ENCODE measurements at places on chromosomes 2 and 18. TPM values are rescaled to one million over a fixed set of nuclear protein-coding genes. Genes with fewer than 3 reads are reported as not detected.

GRCh38 chr18:51339856-51340255, 142.4 kb upstream of the MEX3C start:
- H3K4me3 ChIP-seq, result no peak overlapping the region
- no peaks in the 10 kb centered on the region for H3K27me3 ChIP-seq
- DNase-seq, result no peak
- no peaks in the 10 kb centered on the region for H3K36me3 ChIP-seq

GRCh38 chr18:53567929-53568574, 656.4 kb downstream of the MBD2 start:
- H3K27me3 ChIP-seq, result no peaks in the 10 kb centered on the region
- DNase-seq, result peak; percentile 29
- no peak overlapping the region for H3K27ac ChIP-seq
- H3K4me3 ChIP-seq, result no peak overlapping the region

DNA sequence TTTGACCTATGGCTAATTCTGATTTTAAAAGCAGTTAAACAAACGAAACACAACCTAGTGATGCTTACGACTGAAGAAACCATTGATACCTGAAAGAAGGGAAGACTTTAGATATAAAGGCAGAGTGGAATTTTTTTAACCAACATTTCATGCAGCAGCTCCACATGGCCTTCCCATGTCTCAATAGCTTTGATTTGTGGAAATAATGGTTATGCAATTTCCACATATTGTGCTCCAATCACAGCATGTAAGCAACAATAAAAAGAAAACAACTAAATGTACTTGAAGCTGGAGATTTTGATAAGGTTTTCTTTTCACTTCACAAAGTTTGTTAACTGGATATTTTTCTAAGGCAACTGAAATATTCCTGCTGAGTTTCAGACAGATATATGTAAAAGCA, 82.0 kb upstream of the SLC39A10 start:
- no peak overlapping the region for H3K4me3 ChIP-seq
- H3K27me3 ChIP-seq, result no peaks in the 10 kb centered on the region
- no peak for DNase-seq
- H3K27ac ChIP-seq, result no peak overlapping the region
- no peaks in the 10 kb centered on the region for H3K36me3 ChIP-seq
- no peaks in the 10 kb centered on the region for H3K4me1 ChIP-seq

GRCh38 chr2:174546519-174547506, 50.8 kb downstream of the WIPF1 start:
- no peaks in the 10 kb centered on the region for H3K4me1 ChIP-seq
- no peak overlapping the region for H3K4me3 ChIP-seq
- no peaks in the 10 kb centered on the region for H3K36me3 ChIP-seq
- no peak overlapping the region for H3K27ac ChIP-seq
- H3K27me3 ChIP-seq, result peaks cover 2% of the 10 kb centered on the region

- H3K27me3 ChIP-seq, result 0 out of 3 replicates have a peak, but pooled peaks cover 3% of the 10 kb centered on the region
- H3K4me3 ChIP-seq, result no peak overlapping the region
- no peak overlapping the region for H3K27ac ChIP-seq
- peaks cover 20% of the 10 kb centered on the region for H3K36me3 ChIP-seq
- no peak for DNase-seq
Observed at GRCh38 chr2:26190369-26190768, 17.5 kb downstream of the GAREM2 start.

DNA sequence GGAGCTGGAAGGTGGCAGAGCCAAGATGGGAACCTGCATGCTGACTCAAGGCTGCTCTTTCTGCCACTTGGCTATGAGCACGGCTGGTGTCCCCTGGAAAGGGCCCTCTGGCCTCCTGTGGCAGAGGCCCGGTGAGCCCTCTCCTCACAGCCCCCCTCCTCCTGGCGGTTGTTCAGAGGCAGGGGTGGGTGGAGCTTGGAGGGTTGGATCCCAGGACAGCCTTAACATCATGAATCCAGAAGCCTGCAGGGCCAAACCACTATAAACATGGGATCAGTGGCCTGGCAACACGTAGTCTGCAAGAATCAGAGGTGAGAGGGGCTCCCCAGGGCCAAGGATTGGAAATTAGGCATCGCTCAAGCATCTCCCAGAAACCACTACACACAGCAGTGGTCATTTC, 48.5 kb upstream of the LOXHD1 start:
- DNase-seq, result no peak
- H3K36me3 ChIP-seq, result no peaks in the 10 kb centered on the region

- DNase-seq, result no peak
- H3K4me3 ChIP-seq, result no peak overlapping the region
- no peaks in the 10 kb centered on the region for H3K27me3 ChIP-seq
Observed at GRCh38 chr2:189402932-189403331, 38.3 kb upstream of the WDR75 start.

DNA sequence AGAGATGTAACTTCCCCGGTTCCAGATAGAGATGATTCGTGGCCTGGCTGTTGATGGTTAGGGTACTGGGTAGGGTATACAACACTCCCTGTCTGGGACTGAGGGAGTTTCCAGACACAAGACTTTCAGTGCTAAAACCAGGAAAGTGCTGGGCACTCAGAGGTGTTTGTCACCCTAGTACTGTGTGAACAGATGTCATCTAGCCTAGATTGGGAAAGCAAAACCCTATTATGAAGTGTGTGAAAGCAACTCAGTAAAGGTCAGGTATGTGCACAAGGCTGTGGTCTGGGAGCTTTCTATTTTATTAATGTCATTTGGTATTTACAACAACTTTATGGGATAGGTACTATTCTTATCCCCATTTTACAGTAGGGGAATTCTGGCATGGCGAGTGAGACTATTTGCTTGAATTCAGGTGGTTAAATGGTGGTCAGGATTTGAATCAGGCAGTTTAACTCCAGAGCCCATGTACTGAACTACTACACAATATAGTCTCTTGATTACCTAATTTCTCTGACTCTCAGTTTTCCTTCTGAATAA, 2.6 kb downstream of the BZW1 start:
- no peak overlapping the region for H3K27ac ChIP-seq
- no peaks in the 10 kb centered on the region for H3K27me3 ChIP-seq
- H3K4me1 ChIP-seq, result peaks cover 47% of the 10 kb centered on the region
- peaks cover 58% of the 10 kb centered on the region for H3K36me3 ChIP-seq

DNA sequence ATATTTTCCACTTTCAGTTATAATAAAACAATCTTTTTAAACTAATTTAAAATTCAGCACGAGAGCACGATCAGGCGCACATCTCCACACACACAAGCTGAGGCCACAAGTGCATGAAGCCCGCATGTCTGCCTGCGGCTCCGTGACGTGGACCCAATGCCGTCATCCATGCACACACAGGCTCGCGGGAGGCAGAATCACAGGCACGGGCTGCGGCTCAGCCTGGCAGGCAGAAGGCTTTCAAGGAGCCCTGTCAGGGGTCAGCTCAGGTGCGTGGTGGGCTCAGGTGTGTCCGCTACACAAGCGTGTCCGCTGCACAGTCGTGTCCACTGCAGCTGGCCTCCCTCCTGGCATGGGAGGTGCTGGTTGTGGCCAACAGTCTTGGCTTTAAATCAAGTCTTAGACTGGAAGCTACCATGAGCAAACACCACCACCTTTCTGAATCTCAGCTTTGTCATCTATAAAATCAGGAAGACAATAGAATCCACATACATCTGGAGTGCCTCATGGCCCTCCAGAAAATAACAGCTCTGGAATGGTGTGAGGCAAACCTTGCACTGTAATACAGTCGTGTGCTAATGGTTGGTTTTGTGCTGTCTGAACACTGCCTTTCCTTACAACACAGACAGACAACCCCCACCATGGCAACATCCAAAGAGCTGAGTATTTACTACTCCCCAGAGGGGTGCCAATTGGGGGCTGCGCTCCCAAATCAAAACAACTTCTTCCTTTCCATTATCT, 210.1 kb downstream of the NDUFA10 start:
- peaks cover 9% of the 10 kb centered on the region for H3K27me3 ChIP-seq
- no peak for DNase-seq
- H3K4me1 ChIP-seq, result peaks cover 11% of the 10 kb centered on the region
- no peak overlapping the region for H3K4me3 ChIP-seq
- H3K36me3 ChIP-seq, result no peaks in the 10 kb centered on the region

DNA sequence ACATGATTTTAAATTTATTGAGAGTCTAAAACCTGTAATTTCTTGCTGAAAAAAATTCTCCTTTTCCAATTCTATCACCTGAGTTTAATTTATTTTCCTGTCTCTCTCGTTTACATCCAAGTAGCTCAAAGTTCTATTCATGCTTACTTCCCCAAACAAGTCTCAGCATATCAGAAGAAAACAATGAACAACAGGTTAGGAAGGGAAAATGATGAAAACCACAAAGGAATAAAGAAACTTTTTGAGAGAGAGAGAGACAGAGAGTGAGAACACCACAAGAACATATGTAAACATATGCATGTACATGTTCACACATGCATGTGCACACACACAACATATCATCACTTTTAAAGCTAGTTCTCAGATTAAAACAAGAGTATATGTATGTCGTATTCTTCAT, 112.1 kb downstream of the STRN start:
- no peak overlapping the region for H3K27ac ChIP-seq
- H3K4me1 ChIP-seq, result peaks cover 12% of the 10 kb centered on the region
- H3K36me3 ChIP-seq, result peaks cover 24% of the 10 kb centered on the region
- DNase-seq, result no peak
- no peak overlapping the region for H3K4me3 ChIP-seq

GRCh38 chr2:3633982-3634595, 23.9 kb upstream of the ALLC start:
- no peak overlapping the region for H3K4me3 ChIP-seq
- H3K27ac ChIP-seq, result no peak overlapping the region
- no peak for DNase-seq
- no peaks in the 10 kb centered on the region for H3K4me1 ChIP-seq

- DNase-seq, result no peak
- H3K4me3 ChIP-seq, result no peak overlapping the region
- H3K27ac ChIP-seq, result no peak overlapping the region
- no peaks in the 10 kb centered on the region for H3K27me3 ChIP-seq
Observed at GRCh38 chr2:233422050-233422639, 67.9 kb downstream of the DGKD start.

DNA sequence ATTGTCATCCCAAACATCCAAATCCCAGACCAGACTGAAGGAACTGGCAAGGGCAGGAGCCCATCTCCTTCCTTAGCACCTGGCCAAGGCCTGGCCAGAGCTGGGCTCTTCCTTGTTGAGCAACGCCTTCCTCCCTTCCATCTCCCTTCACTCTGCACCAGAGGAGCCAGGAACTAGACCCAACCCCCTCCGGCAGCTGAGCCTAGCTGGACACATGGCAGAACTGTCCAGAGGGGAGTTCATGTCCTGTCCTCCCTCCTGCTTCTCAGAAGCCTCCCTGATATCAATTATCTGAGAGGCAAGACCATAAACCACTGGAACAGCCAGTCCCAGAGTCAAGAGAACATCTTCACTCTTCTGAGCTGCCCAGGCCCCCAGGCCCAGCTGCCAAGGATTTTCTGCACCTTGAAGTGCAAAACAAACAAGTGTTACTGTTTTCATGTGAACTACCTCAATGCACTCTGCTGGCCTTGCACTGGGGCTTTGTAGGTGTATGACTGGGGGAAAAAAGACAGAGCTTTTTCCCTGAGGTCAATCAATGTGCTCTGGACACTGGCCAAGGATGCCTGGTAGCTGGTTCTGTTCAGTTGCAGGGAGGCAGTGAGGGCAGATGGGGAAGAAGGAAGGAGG, 107.6 kb upstream of the MSH6 start:
- H3K36me3 ChIP-seq, result no peaks in the 10 kb centered on the region
- no peak overlapping the region for H3K4me3 ChIP-seq
- H3K4me1 ChIP-seq, result no peaks in the 10 kb centered on the region
- no peaks in the 10 kb centered on the region for H3K27me3 ChIP-seq
- DNase-seq, result no peak

GRCh38 chr2:159832858-159833257, 34.9 kb upstream of the CD302 start:
- H3K27ac ChIP-seq, result no peak overlapping the region
- no peak overlapping the region for H3K4me3 ChIP-seq
- no peaks in the 10 kb centered on the region for H3K36me3 ChIP-seq
- 0 out of 3 replicates have a peak, but pooled peaks cover 6% of the 10 kb centered on the region for H3K27me3 ChIP-seq
- no peak for DNase-seq

- no peak overlapping the region for H3K27ac ChIP-seq
- peaks cover 16% of the 10 kb centered on the region for H3K27me3 ChIP-seq
- H3K36me3 ChIP-seq, result no peaks in the 10 kb centered on the region
- peaks cover 19% of the 10 kb centered on the region for H3K4me1 ChIP-seq
- no peak overlapping the region for H3K4me3 ChIP-seq
- no peak for DNase-seq
Observed at GRCh38 chr2:28678944-28679343, 72.7 kb upstream of the PPP1CB start.

GRCh38 chr2:96679848-96680247, 37.3 kb downstream of the FER1L5 start:
- peaks cover 39% of the 10 kb centered on the region for H3K4me1 ChIP-seq
- DNase-seq, result no peak

- H3K4me1 ChIP-seq, result no peaks in the 10 kb centered on the region
- no peak for DNase-seq
- no peak overlapping the region for H3K27ac ChIP-seq
Observed at GRCh38 chr2:6942848-6943247, 25.6 kb downstream of the RNF144A start.

GRCh38 chr18:34870555-34871310, 160.6 kb downstream of the DTNA start:
- no peaks in the 10 kb centered on the region for H3K27me3 ChIP-seq
- no peaks in the 10 kb centered on the region for H3K36me3 ChIP-seq
- H3K27ac ChIP-seq, result no peak overlapping the region
- no peak overlapping the region for H3K4me3 ChIP-seq
- DNase-seq, result no peak

GRCh38 chr2:53802617-53803151, 15.8 kb downstream of the ERLEC1 start:
- H3K4me1 ChIP-seq, result no peaks in the 10 kb centered on the region
- no peak overlapping the region for H3K4me3 ChIP-seq
- no peak for DNase-seq
- H3K27me3 ChIP-seq, result no peaks in the 10 kb centered on the region
- H3K36me3 ChIP-seq, result peaks cover 92% of the 10 kb centered on the region

GRCh38 chr2:58289029-58289428, 47.9 kb upstream of the FANCL start:
- DNase-seq, result no peak
- no peaks in the 10 kb centered on the region for H3K4me1 ChIP-seq
- H3K27me3 ChIP-seq, result no peaks in the 10 kb centered on the region
- H3K36me3 ChIP-seq, result no peaks in the 10 kb centered on the region
- no peak overlapping the region for H3K27ac ChIP-seq

AQP12A gene
- polyA plus RNA-seq, result 0.20 TPM

CPLX4 gene
- not detected for polyA plus RNA-seq

GKN1 gene
- polyA plus RNA-seq, result not detected

WNT6 gene
- polyA plus RNA-seq, result 0.09 TPM

KIF1A gene
- 0.01 TPM for polyA plus RNA-seq

CHRND gene
- 0.18 TPM for polyA plus RNA-seq

GRB14 gene
- 4.6 TPM for polyA plus RNA-seq

ANKRD44 gene
- 0.04 TPM for polyA plus RNA-seq
